ENCODE measurements at places on chromosomes 6 and 20.
A peak's percentile ranks its signal among the peaks of the same experiment; 100 is the strongest.

DNA sequence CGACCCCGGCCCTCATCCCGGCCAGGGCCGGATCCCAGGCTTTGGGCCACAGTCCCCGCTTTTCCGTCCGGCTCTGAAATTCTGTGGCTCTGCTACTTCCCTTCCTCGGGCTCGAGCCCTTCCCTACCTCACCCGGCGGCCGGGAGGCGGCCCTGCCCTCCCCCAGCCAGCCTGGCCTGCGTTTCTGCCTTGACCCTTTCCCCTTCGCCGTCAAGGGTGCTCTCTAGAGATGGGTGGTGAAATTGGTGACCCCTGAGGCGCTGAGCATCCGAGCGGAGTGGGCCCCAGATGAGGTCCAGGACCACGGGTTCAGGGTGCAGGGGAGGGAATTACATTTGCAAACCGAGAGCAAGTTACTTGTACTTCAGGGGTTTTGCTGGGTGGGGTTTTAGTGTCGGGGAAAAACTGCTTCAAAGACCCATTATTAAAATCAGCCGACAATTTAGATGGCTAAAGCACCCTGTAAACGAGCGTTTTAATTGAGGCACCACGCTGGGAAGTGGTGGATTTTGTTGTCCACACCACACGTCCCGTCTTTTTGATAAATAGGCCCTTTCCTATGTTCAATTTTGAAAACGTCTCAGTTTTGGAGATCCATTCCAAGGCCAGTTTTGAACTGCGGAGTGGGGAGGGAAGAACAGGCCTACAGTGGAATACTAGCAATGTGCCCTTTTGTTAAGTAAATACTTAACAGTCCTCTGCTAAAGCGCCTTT is 9.9 kb downstream of the TFAP2A start:
- DNase-seq: no peak

- peak; percentile 82 for DNase-seq
Measured at GRCh38 chr20:32574296-32575226, 10.6 kb downstream of the NOL4L start.

GRCh38 chr20:13736436-13737191 is 48.1 kb downstream of the ESF1 start:
- DNase-seq: peak; percentile 59

DNA sequence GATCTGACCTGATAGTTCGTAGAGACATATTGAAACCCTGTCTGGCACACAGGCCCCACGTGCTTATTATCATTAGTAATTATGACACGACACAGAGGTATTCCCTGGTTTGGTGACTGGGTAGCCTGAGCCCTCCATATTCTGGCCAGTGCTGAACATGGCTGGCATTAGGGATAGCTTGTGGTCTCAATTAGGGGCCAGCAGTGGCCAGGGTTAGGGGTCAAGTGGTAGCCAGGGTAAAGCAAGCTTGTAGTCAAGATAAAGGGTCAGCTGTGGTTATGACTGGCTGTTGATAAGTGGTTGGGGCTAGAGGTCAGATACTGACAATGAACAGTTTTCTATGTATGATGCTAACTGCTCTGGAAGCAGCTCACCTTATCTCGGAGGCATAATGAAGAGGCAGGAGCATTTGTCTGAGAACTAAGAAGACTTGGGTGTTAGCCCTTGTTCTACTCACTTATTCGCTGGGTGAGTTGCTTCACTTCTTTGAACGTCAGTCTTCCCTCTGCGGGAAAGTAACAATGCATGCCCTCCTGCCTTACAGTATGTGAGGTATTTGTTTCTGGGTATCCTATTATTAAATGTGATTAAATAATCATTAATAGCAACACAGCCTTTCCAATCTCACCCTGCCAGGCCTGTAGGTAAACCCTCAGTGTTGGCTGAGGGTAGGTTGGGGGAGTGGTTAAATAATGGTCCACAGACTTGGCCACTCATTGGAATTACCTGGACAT is 66.7 kb downstream of the VEGFA start:
- no peak for DNase-seq

- no peak for DNase-seq
Measured at GRCh38 chr6:137315081-137315480, 95.9 kb upstream of the IFNGR1 start.

GRCh38 chr20:14374196-14374595 is 36.8 kb upstream of the FLRT3 start:
- no peak for DNase-seq

DNA sequence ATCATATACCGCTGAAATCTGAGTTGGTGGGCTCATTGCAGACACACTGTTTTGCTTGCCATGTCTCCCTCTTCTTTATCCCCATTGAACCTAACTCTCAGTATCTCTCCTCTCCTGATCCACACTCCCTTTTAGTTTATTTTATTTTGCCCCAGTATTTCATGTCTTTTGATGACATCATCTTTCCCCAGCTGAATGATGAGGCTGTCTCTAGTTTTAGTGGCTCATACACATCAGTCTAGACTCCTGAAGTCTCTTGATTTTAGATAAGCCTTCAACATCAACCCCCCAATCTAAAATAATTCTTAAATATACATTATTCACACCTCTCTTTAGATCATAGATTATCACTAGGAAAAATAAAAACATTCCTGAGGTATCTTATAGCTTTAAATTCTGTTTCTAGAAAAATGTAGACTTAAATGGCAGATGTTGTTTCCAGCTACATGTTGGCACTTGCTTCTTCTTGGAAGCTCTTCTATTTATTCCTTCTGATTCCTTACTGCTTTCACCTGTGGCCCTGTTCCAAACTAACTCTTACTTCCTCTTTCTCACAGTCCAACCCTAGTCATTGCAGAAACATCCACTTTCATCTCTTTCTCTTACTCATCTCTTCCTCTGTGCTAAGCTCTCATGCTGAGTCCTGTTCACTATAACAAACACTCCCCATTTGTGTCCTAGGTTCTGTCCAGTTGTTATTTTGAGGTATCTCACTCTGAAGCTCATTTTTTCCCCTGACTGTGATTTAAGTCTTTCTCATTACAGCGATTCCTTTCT is 191.9 kb upstream of the SLC35B3 start:
- no peak for DNase-seq

DNA sequence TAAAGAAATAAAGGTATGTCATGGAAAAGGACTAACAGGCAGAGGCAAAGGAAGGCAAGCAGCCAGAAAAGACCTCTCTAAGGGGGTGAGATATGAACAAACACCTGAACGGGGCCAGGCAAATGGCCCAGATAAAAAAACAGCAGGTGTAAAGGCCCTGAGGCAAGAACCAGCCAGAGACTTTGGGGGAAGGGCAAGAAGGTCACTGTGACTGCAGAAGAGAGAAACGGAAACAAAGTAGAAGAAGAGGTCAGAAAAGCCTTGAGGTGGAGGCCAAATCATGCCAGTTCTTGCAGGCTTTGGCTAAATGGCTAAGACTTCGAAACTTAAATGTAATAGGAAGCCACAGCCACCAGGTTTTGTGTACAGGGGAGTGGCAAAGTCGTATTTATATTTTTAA is 30.8 kb downstream of the KIF16B start:
- DNase-seq: no peak

GRCh38 chr6:106122938-106123656 is 37.0 kb downstream of the PRDM1 start:
- DNase-seq: no peak

GRCh38 chr20:63096681-63097335 is 90.0 kb upstream of the BHLHE23 start:
- DNase-seq: no peak

DNA sequence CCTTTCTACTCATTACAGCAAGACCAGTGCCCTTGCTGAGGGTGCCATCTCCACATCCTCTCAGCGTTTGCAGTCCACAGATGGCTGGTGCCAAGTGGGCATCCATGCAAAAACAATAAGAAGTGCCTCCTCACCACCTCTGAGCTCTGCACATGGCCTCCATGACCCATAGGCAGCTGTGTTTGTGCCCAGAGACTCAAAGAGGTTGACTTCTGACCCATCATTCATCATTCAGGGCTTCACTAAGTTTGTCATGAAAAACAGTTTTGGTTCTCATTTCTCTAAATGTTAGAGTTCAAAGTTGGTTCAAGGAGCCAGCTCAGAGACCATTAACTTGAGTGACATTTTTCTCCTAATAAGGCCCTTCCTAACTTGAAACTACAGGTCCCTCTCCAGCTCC is 512.6 kb upstream of the MAP3K7 start:
- no peak for DNase-seq

GRCh38 chr20:41897708-41898107 is 279.5 kb upstream of the CHD6 start:
- no peak for DNase-seq

DNA sequence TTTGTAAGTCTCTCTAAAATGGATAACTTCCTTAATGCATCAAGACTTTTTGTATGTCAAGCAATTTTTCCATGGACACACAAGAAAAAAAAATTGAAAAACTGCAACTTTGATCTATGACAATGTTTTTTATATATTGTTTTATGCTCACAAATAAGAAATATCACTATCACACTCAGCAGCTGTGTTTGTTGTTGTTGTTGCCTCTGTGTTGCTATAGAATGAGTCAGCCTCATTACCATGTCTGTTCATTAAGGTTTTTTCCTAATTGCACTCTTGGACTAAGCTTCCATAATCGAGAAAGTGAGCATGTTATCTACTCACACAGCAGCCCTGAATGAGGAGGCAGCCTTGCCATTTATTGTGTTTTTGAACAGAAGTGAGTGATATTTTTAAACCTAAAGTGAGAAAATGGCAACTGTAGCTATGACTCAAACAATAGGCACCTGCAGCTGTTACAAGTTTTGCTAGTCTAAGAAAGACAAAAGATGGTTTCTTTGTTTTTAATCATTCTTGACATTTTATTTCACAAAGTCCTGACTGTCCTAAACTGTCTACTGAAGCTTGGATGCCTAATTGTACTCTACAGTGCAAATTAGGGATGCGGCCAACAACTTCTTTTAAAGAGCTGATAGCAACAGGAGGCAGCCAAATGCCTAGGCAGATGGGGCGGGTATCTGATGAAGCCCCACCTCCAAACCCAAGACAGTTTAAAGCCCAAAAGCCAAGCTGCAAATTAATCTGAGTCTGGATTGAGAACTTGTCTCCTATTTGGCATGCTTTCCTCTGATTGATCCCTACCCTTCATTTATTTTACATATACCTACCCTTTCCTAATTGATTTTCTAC is 77.9 kb upstream of the DOK5 start:
- DNase-seq: no peak

GRCh38 chr6:151269321-151269995 is 29.7 kb downstream of the AKAP12 start:
- DNase-seq: peak; percentile 80

- DNase-seq: peak; percentile 19
Measured at GRCh38 chr6:117079951-117080350, 185.4 kb upstream of the VGLL2 start.

- DNase-seq: no peak
Measured at GRCh38 chr6:35294308-35294945, 3.2 kb upstream of the DEF6 start.

GRCh38 chr6:149923327-149923986 is 536 bp upstream of the RAET1G start:
- no peak for DNase-seq

GRCh38 chr6:157954150-157955117 is 27.2 kb upstream of the SYNJ2 start:
- DNase-seq: no peak

GRCh38 chr20:11207749-11208502 is 534.1 kb upstream of the JAG1 start:
- no peak for DNase-seq

- DNase-seq: no peak
Measured at GRCh38 chr6:155276638-155277037, 12.8 kb downstream of the CLDN20 start.

Data from skeletal muscle cell (primary cell).